Upper lobe of right lung (tissue), 1 donor: ENCODE measurements at places on chromosomes 7 and 10.

GRCh38 chr7:26376175-26376917 is 84.7 kb downstream of the SNX10 start:
- DNase-seq, result peak; percentile 73

GRCh38 chr10:103761075-103761920 is 94.1 kb downstream of the SH3PXD2A start:
- DNase-seq, result no peak

DNA sequence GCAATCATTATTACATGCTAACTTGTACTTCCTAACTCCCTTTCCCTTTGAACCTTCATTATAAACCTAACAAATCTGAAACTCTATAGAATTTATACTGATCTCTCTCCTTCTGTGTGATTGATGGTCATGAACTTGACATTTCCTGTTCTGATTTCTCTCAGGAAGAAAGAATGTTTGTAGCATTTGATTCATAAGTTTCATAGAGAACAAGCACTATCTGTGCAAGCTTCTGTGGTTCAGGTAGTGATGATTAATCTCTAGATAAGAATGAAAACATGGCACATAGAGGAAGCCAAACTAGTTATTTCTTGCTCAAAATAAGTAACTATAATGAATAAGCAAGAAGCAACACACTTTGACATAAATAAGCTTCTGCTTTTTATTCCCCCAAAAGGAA is 34.2 kb downstream of the TFPI2 start:
- DNase-seq, result no peak

DNA sequence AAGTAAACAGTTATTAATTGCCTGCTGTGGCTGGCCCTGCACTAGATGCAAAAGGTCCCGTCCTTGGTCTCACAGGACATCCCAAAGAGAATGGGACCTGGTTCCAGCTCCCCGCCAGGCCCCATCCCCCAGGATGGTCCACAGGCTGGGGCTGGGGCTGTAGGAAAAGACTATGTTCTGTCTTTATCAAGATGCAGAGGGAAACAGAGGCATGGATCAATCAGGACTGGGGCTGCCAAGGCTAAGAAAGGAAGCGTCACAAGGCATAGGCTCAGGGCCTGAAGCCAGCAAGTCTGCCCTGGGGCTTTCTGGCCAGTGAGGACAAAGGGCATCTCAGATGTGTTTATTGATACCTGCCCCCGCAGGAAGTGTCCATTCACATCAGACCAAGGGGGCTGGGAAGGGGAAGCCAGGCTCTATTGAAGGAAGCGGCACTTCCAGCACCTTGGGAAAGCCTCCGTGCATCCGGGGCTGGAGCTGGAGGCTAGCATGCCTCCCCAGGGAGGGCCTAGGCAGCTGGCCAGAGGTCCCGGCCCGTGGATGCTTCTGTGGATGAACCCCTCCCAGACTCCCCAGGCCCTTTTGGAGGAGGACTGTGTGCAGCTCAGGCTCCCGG is 5.8 kb downstream of the VSIR start:
- DNase-seq, result no peak

DNA sequence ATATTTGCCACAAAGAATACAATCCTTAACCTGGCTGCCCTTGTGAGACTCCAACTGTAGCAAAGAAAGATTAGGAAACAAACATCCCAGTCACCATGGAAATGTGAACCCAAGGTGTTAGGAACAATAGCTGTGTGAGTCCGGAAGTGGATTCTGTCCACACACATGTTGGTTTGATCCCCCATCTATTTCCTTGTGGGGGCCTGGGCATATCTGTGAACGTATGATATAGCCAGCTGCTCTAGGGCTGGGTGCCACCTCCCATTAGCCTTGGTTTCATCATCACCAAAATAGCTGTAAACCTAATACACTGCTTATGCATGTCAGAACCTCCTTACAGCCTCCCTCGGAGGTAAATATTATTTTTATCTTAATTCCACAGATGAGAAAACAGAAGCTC is 26.4 kb downstream of the GRK5 start:
- no peak for DNase-seq

DNA sequence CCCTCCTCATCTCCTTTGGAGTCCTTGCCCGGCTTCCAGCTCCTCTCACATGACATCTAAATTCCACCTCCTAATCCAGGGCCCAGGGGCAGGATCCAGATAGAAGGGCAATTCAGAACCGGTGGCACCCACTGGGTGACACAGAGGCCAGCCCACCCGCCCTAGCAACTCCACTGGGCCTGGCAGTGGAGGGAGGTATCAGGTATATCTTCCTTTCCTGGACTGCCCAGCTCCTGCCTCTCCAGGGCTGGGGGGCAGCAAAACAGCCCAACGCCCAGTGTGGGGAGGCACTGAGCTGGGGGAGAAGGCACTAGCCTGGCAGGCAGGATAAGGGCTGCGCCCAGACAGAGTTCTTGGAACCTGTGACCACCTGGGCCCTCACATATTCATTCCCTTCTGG is 10.4 kb upstream of the TRIM8 start:
- DNase-seq, result no peak

DNA sequence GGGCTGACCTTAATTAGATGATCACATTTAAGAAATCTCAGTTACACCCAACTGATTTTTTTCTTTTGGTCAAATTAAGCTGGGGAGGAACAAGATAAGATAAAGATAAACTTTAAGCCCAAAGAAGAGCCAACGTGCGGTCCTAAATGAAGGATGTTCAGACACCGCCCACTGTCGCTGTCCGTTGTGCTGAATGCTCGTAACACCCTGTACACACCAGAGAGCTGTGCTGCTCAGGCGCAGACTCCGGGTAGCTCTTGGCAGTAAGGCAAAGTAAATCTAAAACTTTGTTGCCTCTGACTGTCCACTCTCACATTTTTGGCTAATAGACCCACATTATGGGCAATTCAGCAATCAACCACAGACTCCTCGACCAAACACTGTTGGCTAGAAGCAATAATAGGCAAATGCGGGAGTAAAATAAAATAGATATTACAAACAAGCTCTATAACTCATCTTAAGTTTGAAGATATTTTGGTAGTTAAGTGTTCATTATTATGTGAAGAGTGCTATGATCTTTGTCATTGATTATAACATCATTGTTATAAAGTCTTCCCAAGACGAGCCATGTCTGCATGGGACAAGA is 57.1 kb downstream of the PLPP4 start:
- no peak for DNase-seq

- DNase-seq, result no peak
These were observed 11.3 kb upstream of the TAS2R40 start for GRCh38 chr7:143210541-143210940.

- DNase-seq, result no peak
These were observed 3.4 kb downstream of the SLC35G1 start for GRCh38 chr10:93897070-93897780.

- DNase-seq, result no peak
These were observed 41.1 kb downstream of the FAM20C start for GRCh38 chr7:233249-234035.

DNA sequence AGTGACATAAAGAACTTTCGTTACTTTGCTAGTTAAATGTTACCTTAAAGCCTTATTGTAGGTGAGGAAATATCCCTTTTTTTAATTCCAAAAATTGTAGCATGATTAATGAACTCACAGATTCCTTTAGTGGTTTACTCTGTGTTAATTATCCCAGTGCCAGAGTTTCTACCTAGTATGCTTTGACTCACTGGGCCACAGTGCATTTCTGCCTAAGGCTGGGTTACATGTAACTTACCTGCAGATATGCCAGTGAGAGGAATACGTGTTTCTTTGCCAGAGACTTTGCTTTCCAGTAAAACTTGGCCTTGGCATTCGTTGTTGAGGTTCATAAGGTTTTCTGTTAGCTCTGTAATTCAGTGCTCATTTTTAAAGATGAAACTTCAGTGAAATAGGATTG is 380.8 kb upstream of the LRGUK start:
- no peak for DNase-seq

- DNase-seq, result peak; percentile 93
These were observed 32.8 kb upstream of the SFTPD start for GRCh38 chr10:79981450-79982361.

GRCh38 chr7:105975770-105976417 is 12.8 kb downstream of the CDHR3 start:
- DNase-seq, result no peak

- no peak for DNase-seq
These were observed 76.0 kb upstream of the DNAAF5 start for GRCh38 chr7:650339-651031.

DNA sequence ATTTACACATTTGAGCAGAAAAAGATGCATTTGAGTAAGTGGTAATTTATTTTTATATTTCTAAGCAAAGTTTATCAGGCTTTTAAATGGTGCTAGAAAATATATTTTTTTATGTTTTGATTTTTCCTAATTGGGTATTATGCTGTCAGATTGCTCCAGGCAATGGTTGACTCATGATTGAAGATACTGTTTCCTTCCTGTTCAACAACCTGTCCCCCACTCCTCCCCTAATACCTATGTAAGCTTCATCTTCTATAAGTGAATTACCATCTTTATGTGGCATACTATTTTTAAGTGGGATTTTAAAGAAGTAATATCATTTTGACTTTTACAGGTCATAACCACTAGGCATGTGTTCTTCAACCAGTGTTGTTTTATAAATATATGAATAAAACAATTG is 21.4 kb downstream of the TSPAN13 start:
- DNase-seq, result no peak

DNA sequence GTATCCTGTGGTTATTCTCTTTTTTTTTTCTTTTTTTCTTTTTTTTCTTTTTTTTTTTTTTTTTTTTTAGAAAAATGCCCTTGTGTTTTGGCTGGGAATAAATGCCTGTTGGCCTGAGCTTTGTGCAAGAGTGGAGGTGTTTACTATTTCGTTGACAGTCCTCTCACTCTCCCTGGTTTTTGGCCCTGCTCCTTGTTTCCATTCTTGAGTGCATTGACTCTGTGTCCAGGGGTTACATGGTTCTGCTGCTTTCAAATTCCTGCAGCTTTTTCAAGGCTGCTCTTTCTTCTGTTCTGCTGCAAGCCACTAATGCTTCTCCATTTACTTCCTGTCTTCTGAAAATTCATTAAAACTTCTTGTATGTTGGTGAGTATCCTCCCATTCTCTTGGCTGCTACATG is 59.7 kb upstream of the TBX20 start:
- DNase-seq, result no peak

DNA sequence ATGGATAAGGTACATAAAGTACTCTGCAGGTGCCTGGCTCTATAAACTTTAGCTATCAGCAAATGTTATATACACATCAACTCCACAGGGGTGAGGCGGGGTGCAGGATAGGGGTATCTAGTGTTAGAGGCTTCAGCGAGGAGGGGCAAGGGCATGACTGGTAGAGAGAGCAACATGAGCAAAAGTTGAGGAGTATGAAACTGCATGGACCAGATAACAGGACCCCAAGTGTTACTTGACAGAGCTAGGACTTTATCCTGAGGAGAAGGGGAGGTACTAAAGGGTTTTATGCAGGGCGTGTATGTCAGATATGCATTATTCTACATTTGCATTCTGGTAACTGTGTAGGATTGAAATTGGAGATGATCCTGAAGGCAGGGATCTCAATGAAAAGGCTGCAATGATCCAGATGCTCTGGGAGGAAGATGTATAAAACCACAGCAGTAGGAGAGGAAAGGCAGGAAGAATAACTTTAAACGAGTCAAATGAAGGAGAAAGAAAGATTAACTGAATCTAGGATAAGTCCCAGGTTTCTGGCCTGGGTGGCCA is 109.8 kb upstream of the FAM133B start:
- no peak for DNase-seq

- no peak for DNase-seq
These were observed 23.0 kb downstream of the JCAD start for GRCh38 chr10:30036341-30036740.

- no peak for DNase-seq
These were observed 450.7 kb downstream of the HTR7 start for GRCh38 chr10:90407131-90407530.

- DNase-seq, result no peak
These were observed 74.2 kb downstream of the EZH2 start for GRCh38 chr7:148809856-148810255.

- DNase-seq, result no peak
These were observed 24.2 kb downstream of the SH2D4B start for GRCh38 chr10:80561950-80562349.

DNA sequence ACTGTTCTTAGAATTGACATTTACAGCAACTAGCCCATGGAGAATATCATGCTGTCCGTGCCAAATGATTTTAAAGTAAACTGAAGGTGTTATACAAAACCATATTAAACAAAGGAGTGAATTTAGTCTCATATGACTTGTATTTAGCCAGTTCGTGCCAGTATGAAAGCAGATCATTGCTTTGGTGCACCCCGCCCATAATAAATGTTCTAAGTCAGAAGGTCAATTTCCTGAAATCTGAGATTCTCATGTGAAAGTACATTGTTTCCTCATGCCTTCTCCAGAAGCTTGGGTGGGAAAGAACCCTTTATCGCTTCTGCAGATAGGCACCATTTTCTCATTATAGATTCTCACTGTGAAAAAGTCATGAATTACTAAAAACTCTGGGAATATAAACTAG is 106.4 kb downstream of the CAMK1D start:
- DNase-seq, result no peak

DNA sequence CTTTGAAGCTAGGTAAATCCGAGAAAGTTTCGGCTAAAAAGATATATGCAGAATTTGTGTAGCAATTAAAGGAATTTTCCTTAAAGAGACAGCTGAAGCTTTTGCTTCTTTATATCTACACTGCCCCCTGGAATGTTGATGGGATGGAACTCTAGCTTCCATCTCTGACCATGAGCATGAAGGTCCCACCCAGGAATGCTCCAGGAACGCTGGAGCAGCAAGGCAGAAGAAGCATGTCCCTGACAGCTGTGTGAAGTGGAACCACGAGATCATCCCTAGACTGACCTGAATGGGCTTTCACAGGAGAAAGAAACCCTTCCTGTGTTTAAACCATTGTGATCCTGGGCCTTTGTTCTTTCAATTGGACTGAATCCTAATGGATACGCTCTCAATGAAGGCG is 99.7 kb upstream of the NOBOX start:
- DNase-seq, result no peak

DNA sequence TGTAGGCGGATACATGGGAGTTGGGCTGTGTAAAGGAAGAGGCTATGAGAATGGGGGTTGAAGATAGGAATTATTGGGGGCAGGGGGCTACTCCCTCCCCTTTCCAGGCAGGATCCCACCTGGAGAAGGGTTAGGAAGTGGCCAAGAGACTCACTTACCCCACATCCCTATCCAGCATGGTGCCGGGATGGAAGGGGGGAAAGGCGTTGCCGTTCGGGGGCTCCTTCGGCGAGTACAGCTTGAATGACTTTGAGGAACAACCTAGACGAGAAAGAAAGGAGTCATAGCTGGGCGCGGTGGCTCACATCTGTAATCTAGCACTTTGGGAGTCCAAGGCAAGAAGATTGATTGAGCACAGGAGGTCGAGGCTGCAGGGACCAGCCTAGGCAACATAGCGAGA is 8.9 kb downstream of the LDB1 start:
- DNase-seq, result no peak

GRCh38 chr7:137328373-137329120 is 15.0 kb downstream of the PTN start:
- no peak for DNase-seq
